ENCODE measurements at places on chromosomes 6 and 20.

DNA sequence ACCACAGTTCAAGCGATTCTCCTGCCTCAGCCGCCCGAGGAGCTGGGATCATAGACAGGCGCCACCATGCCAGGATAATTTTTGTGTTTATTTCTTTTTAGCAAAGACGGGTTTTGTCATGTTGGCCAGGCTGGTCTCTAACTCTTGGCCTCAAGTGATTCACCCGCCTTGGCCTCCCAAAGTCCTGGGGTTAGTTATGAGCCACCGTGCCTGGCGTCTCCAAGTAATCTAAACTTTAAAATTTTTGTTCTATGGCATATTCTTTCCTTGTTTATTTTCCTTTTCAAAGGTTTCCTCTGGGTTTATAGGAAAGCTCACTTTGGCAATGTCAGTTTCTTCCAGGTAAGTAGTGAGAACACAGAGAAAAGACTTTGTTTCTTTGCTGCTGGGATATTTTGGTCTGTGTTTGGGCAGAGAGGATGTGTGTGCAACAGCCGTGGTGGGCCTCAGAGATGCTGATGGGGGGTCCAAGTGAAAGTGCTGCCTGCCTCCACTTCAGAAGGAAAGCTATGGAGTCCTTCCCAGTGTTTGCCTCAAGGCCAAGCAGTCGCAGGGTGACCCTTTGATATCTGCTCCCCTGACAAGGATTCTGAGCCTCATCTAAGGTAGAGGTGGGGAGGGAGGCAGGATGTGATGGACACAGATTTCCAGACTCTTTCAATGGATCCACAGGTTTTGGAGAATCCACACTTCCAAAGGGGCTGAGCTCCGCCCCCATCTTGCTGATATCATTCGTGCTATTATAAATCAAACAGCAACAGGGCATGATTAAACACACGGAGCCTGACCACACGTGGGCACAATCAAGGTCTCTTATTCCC is 2.3 kb downstream of the LRP11 start:
- H3K27ac ChIP-seq, result no peak overlapping the region
- DNase-seq, result no peak
- no peaks in the 10 kb centered on the region for H3K27me3 ChIP-seq
- H3K36me3 ChIP-seq, result no peaks in the 10 kb centered on the region
- H3K4me3 ChIP-seq, result no peak overlapping the region

- H3K27ac ChIP-seq, result peak overlapping the region; percentile 96
- H3K27me3 ChIP-seq, result no peaks in the 10 kb centered on the region
- peak overlapping the region; percentile 99 for H3K4me3 ChIP-seq
- no peaks in the 10 kb centered on the region for H3K36me3 ChIP-seq
- peak; percentile 44 for DNase-seq
These were observed 1.9 kb downstream of the PPP1R18 start for GRCh38 chr6:30684386-30685156.

- H3K4me3 ChIP-seq, result no peak overlapping the region
- no peak overlapping the region for H3K27ac ChIP-seq
- no peaks in the 10 kb centered on the region for H3K27me3 ChIP-seq
- no peak for DNase-seq
- H3K4me1 ChIP-seq, result peaks cover 20% of the 10 kb centered on the region
- H3K36me3 ChIP-seq, result no peaks in the 10 kb centered on the region
These were observed 3.1 kb downstream of the ARMC12 start for GRCh38 chr6:35739645-35740524.

GRCh38 chr6:159238920-159239558 is 69.8 kb downstream of the FNDC1 start:
- H3K27me3 ChIP-seq, result peaks cover 8% of the 10 kb centered on the region
- H3K4me3 ChIP-seq, result no peak overlapping the region
- no peaks in the 10 kb centered on the region for H3K4me1 ChIP-seq
- no peak overlapping the region for H3K27ac ChIP-seq
- DNase-seq, result no peak

DNA sequence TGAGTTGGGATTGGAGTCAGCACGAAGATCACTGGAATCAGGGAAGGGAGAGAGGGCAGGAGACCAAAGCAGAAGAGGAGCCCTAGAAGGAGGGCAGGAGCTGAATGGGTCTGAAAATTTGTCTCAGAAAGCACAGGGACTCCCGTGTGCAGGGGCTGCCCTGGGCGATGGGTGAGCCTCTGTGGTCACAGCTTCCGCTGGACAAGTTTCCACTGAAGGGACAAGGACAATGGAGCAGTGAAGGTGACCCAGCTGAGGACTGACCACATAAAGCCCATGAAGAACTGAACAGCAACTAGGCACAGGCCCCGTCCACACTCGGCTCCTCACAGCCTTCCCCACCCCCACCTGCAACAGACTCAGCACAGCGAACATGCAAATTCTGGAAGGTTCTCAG is 3.5 kb downstream of the HLA-C start:
- no peak overlapping the region for H3K4me3 ChIP-seq
- no peaks in the 10 kb centered on the region for H3K27me3 ChIP-seq
- H3K4me1 ChIP-seq, result peaks cover 25% of the 10 kb centered on the region
- DNase-seq, result no peak

DNA sequence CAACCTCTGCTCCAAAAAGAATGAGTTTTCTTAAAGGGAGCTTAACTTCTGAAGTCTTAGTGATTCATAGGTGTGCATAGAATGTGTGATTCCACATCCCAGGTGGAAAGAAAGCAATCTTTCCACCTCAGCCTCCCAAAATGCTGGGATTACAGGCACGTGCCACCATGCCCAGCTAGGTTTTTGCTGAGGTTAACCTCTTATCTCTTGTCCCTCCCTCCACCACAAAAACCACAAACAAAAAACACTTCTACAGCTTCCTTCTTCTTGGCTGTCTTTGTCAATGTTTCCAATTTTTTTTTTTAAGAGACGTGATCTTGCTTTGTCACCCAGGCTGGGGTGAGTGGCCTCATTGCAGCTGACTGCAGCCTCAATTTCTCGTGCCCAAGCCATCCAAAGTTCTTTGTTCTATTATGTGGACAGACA is 8.1 kb upstream of the CSE1L start:
- no peak overlapping the region for H3K4me3 ChIP-seq
- no peak for DNase-seq
- H3K27me3 ChIP-seq, result no peaks in the 10 kb centered on the region
- H3K4me1 ChIP-seq, result peaks cover 14% of the 10 kb centered on the region
- no peak overlapping the region for H3K27ac ChIP-seq
- H3K36me3 ChIP-seq, result peaks cover 20% of the 10 kb centered on the region

DNA sequence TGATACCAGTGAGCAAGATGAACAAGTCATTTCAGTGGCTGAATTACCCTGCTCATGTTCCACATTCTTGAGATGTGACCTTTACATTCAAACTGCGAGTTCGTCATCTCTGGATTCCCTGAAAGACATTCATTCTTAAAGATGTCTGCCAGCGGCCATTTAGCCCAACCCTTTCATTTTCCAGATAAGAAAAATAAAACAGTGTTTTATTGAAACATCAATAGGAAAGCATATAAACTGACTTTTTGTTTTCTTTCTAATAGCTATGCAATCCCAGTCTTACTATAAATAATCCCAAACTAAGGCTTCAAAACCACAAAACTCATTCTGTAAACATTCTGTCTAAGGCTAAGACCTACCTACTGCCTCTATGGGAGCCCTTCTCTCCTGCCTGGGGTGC is 134.0 kb downstream of the SAMD5 start:
- H3K36me3 ChIP-seq, result no peaks in the 10 kb centered on the region
- no peaks in the 10 kb centered on the region for H3K27me3 ChIP-seq
- H3K4me3 ChIP-seq, result no peak overlapping the region
- no peaks in the 10 kb centered on the region for H3K4me1 ChIP-seq

GRCh38 chr6:10184371-10185227 is 230.3 kb downstream of the TFAP2A start:
- H3K36me3 ChIP-seq, result no peaks in the 10 kb centered on the region
- H3K4me3 ChIP-seq, result no peak overlapping the region
- H3K27me3 ChIP-seq, result no peaks in the 10 kb centered on the region

DNA sequence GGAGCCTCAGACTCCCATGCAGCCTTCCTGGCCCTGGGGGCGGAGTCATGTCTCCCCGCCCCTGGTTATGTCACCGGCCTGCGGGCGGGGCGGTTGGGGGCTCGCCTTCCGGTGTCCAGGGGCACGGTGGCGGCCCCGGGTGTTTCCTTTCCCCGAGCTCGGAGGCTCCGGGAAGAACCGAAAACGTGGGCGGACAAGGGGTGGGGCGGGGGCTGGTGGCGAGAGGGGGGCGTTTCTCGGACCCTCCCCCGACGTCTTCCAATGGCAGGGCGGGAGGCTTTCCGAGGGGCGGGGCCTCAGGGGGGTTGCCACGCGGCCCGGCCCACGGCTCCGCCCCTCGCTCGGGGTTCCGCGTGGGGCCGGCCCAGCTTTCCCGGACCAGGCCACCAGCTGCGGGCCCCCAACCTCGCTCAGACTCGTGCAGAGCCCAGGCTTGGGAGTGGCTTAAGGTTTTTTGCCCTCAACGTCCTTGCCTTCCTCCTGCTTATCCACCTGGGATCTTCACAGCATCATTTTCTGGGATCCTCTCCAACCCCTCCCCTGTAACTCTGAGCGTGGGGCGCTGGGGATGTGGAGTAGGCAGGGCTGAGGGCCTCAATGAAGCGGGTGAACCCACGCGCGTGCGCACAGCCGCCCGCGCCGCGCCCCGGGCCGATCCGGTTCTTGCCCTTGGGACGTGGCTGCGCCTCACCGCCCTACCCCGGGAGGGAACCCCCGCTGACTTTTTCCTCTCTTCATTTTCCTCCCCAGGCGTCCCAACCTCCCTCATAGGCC is 2.1 kb upstream of the NRN1 start:
- H3K4me1 ChIP-seq, result peaks cover 39% of the 10 kb centered on the region
- peaks cover 53% of the 10 kb centered on the region for H3K27me3 ChIP-seq
- H3K36me3 ChIP-seq, result no peaks in the 10 kb centered on the region
- peak overlapping the region; percentile 41 for H3K4me3 ChIP-seq

DNA sequence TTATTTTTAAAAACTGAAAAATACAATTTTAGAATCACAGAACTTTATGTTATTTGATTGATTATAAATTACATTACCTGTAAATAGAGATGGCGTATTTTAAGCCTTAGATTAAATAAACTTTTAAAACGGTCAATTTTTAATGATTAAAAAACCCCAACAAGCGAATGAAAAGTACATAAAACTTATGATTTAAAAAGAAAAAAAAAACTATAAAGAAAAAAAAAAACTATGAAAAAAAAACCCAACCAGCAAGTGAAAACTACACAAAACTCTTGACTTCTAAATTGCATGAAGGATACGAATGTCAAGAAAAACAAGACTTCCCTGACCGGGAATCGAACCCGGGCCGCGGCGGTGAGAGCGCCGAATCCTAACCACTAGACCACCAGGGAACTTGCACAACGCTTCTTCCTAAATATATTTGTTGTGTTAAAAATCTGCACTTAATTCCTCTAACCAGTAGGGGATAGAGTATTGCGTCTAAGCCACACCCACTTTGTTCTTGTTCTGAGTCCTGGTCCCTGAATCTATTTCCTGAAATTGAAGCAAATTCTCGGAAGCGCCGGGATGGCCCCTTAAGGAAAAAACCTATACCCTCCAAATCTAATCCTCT is 10.7 kb upstream of the NCOA7 start:
- H3K36me3 ChIP-seq, result no peaks in the 10 kb centered on the region
- DNase-seq, result peak; percentile 78
- peak overlapping the region; percentile 73 for H3K27ac ChIP-seq
- H3K4me1 ChIP-seq, result peaks cover 6% of the 10 kb centered on the region
- H3K4me3 ChIP-seq, result peak overlapping the region; percentile 74
- no peaks in the 10 kb centered on the region for H3K27me3 ChIP-seq

- H3K4me1 ChIP-seq, result no peaks in the 10 kb centered on the region
- no peak overlapping the region for H3K4me3 ChIP-seq
- no peak overlapping the region for H3K27ac ChIP-seq
- H3K27me3 ChIP-seq, result no peaks in the 10 kb centered on the region
- no peaks in the 10 kb centered on the region for H3K36me3 ChIP-seq
These were observed 386.4 kb upstream of the MMS22L start for GRCh38 chr6:97669191-97670031.

DNA sequence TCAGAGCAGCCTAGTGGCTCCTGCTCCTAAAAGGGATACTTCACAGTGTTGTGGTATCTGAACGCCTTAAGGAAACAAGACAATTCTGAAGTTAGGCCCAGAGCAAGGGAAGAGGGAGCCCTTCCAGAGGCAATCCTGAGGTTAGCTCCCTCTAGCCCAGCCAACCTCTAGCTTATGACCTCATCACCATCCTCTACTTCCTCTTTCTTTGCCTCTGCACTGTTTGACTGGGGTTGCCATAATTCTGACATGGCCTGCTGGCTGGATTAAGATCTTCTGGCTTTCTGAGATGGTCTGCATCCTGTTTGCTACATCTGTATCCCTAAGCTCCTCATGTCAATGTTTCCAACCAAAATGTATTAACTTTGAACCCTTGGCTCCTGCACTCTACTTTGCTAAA is 23.3 kb upstream of the BMP2 start:
- H3K4me3 ChIP-seq, result no peak overlapping the region
- H3K27me3 ChIP-seq, result no peaks in the 10 kb centered on the region
- no peaks in the 10 kb centered on the region for H3K4me1 ChIP-seq

DNA sequence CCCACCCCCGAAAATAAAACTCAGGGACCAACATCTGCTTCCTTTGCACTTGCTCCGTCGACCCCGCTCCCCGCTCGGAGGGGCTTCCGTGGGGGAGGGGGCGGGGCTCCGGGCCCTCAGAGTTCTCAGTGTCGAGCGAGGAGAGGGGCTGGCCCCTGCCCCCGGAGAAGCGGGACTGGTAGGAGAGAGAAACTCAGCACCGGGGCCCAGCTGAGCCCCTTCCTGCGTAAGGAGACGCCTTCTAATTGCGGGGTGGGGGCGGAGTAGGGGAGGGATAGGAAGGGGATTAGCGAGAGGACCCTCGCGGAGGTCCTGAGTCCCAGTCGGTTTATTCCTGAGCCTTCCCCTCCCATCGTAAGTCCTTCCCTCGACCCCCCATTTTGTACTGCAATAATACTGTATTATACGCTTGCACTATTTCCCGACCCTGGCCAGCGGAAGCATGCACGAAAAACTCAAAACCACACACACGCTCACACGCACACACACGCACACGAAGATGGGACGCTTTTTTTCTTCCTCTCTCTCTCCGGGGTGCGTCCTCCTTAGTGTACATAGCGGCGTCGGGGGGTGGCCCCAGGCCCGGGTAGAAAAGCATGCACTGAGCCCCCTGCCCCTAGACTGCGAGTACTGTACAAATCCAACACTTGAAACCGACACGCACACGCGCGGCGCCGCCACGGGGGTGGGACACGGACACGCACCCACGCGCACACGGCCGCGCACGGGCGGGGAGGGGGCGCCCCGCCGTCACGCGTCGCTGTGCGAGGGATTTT is 22.1 kb upstream of the SLC22A7 start:
- H3K27me3 ChIP-seq, result peaks cover 7% of the 10 kb centered on the region
- no peak for DNase-seq
- peaks cover 19% of the 10 kb centered on the region for H3K4me1 ChIP-seq
- no peak overlapping the region for H3K27ac ChIP-seq
- H3K4me3 ChIP-seq, result peak overlapping the region; percentile 62

- no peaks in the 10 kb centered on the region for H3K4me1 ChIP-seq
- no peak for DNase-seq
- H3K4me3 ChIP-seq, result no peak overlapping the region
- H3K27me3 ChIP-seq, result no peaks in the 10 kb centered on the region
- no peak overlapping the region for H3K27ac ChIP-seq
- H3K36me3 ChIP-seq, result no peaks in the 10 kb centered on the region
These were observed 80.3 kb downstream of the UNC5CL start for GRCh38 chr6:40958738-40959137.

- H3K27ac ChIP-seq, result no peak overlapping the region
- H3K27me3 ChIP-seq, result no peaks in the 10 kb centered on the region
These were observed 117.7 kb upstream of the GJE1 start for GRCh38 chr6:142015011-142015410.
